ENCODE measurements at places on chromosomes 5 and 9.
A peak's percentile ranks its signal among the peaks of the same experiment; 100 is the strongest.

- no peak for DNase-seq
Observed at GRCh38 chr5:62326702-62327101, 20.7 kb downstream of the KIF2A start.

DNA sequence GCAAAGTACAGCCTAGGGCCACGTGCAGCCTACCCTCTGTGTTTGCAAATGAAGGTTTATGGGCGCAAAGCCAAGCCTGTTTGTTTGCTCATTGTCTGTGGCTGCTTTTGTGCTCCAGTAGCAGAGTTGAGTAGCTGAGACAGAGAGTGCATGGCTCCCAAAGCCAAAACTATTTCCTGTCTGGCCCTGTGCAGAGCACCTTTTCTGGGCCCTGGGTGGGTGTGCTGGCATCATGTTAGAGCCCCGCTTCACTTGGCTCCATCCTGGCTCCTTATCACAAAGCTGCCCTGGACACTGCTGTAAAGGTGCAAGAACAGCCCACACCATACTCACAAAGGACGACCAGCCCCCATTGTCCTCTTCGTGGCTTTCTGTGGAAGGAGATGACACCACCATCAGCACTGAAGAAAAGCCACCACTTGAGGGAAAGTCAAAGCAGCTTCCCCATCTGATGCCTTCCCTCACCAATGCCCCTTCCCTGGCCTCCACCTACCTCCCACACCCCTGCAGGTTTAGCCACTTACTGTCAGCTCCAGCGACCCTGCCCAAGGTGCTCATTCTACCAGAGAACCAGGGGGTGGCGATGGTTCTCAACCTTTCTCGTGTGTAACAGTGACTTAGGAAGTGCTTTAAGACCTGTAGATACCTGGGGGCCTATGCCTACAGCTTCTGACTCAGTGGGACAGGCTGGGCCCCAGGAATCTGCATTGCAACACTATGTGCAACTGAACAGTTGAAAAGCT is 23.4 kb downstream of the LCP2 start:
- no peak for DNase-seq

GRCh38 chr9:128999581-129000206 is 28.4 kb downstream of the SH3GLB2 start:
- no peak for DNase-seq

- no peak for DNase-seq
Observed at GRCh38 chr9:99027443-99027842, 77.5 kb upstream of the TGFBR1 start.

GRCh38 chr5:149452007-149452664 is 73.0 kb upstream of the IL17B start:
- DNase-seq = no peak

- DNase-seq = no peak
Observed at GRCh38 chr9:122164286-122164685, 4.6 kb downstream of the MORN5 start.

DNA sequence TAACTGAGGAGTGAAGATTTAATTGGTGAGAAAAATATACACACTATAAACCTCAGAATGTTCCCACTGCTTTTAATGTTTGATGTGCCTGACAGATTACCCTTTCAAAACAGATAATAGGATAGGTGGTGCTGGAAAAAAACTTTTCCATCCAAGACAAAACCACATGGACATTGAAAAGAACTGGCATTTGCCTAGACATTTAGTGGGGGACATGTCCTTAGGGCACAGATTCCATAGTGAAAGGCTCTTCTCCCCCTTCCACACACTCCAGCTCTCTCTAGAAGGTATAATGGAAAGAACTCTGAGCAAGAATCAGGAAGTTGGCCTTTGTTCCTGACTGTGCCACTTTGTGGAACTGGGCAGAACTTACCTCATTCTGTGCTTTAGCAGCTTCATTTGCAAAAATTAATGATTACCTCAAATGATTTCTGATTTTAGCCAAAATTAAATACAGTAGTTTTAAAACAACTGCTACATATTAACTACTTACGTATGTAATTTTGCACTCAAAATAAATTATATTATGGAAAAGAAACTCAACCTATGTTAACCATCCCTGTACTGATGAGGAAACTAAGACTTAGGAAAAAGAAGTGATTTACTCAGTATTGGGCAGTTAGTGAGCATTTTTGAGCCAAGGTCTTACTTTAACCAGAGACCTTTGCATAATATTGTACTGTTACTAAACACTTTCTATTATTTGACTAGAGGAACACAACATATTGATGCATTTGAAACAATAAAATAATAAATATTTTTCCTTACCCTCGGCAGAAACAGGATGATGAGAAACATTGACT is 43.3 kb downstream of the TMC1 start:
- DNase-seq = no peak

DNA sequence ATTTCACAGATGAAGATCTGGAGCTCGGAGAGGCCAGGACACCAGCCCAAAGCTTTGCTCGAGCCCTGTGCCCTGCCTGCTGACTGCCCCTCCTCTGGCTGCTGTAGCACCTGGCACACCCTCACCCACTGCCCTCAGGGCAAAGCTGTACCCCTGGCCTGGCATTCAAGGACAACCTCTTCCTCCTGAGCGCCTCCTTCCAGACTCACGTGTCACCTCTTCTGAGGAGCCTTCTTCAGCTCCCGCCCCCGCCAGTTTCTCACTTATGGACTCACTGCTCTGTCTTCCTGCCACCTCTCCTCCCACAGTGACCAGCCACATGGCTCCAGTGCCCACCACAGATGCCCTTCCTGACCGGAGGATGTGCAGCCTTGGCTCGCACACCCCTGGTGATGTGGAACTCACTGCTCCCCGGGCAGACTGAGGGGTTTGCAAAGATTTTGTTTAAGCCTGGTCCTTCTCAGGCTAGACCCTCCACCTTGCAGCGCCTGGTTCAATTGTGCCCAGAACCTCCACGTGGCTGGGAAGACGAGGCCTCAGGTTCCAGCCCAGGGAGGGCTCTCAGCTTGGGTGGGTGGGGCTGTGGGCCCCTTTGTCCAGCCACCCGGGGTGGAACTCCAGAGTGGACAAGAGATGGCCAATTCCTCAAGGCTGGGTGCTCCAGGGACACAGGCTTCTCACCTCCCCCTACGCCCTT is 46.6 kb upstream of the PHYKPL start:
- no peak for DNase-seq

DNA sequence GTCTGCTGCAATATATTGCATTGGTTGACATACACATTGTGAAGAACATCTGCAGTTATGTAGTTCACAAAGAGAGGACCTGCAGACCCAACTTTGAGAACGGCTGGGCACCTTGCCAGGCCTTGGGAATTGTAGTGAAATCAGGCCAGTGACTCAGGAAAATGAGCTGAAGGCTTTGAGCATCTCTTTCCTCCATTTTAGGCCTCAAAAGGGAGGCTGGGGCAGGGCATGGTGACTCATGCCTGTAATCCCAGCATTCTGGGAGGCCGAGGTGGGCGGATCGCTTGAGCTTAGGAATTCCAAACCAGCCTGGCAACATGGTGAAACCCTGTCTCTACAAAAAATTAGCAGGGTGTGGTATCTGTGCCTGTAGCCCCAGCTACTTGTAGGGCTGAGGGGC is 1.4 kb upstream of the IPPK start:
- no peak for DNase-seq

GRCh38 chr9:128587453-128587852 is 35.1 kb downstream of the SPTAN1 start:
- DNase-seq = no peak

DNA sequence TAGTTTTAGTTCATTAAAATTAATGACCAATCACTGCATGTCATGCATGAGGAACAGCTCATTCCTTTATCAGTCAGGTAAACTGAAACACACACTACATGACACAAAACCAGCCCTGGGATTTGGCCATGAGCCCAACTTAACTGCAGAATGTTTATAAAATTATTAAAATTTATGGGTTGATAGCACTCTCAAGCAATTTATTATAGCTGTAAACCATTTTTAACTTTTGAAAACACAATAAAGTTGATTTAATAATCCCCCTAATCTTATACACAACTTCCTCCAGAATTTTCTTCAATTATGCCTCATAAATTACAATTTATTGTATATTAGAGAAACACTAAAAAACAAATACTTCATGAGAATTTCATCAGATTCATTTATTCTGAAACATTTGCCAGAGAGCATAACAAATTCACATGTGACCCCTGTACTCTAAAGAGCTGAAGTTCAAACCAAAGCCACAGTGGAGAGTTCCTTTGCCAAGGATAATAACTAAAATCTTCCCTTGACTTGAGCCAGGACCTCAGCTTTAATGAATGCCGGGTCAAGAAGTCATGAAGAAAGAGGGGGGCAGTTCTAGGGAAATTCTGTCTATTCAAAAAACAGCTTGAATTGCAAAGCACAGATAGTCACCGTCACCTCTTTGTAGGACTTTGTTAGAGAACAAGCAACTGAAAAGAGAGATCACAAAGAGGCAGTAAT is 763.7 kb upstream of the GRAMD2B start:
- peak; percentile 28 for DNase-seq

GRCh38 chr5:144468571-144468970 is 297.9 kb downstream of the KCTD16 start:
- no peak for DNase-seq

DNA sequence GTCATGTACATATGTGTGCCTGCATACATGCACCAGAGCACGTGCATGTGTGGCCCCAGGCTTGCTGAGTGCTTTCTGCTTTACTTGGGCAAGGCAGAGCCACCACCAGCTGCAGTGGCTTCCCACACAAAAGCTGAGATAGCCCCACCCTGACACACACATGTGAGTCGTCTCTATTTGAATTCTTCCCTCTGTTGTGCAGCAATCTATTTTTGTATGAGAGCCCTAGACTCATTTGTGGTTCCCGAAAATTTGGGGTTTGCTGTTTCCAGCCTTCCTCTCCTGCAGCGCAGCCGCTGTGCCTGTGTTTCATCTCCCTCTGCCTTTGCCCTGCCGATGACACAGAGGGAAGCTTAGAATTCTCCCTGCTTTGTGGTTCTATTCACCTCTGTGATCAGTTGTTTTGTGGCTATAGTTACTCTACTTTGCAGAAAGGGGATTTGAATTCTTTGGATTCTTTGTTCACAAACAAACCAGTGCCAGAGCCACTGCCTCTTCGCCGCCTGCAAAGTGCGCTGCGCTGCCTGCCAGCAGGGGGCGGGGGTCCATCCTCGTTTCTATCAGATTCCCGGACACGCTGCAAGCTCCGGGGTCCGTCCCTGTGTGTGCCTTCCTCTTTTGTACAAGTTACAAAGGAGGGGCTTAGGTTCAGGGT is 95.8 kb upstream of the DAP start:
- DNase-seq = peak; percentile 44

DNA sequence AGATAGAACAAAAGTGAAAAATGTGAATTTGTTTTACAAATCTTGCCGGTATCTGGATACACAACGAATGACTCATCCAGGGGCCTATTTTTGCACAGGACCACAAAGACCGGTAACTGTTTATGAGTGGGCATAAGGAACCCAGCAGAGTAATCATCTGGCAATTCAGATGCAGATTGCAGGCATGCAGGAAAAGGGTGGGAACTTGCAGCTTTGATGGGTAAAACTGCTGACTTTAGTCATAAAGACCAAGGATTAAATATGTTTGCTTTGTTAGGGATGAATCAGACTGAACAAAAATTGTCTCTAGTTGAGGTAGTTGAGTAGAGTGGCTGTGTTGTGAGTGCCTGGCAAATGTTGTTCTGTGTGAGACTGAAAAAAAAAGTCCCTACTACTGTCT is 309.6 kb upstream of the CCNH start:
- DNase-seq = no peak

GRCh38 chr5:142939884-142940283 is 169.7 kb downstream of the ARHGAP26 start:
- no peak for DNase-seq

GRCh38 chr5:159419576-159419975 is 89.3 kb upstream of the IL12B start:
- DNase-seq = no peak

GRCh38 chr9:137077010-137077747 is at the start of gene UAP1L1:
Gene UAP1L1, plus strand, starts transcription at chr9:137077517. Its CDS starts 16 bp downstream, at chr9:137077533.
- DNase-seq = no peak

DNA sequence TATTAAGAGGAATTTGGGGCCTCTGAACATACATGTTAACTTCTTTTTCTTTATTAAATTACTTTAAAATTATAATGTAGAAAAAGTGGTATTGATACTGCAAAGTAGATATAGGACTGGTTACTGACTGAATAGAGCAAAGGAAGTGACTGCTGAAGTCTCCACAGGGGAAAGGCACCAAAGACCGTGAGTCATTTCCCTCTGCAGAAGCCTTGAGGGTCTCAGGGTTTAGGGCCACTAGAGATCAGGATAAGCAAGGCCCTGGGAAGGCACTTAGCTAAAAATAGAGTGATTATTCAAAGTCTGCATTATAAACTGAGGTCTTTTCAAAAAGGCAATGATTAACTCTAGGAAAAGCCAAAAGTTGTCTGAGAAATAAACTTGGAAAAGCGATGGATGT is 44.7 kb upstream of the ITGA1 start:
- DNase-seq = no peak

- peak; percentile 74 for DNase-seq
Observed at GRCh38 chr5:73892806-73893205, 266.8 kb downstream of the ARHGEF28 start.

- no peak for DNase-seq
Observed at GRCh38 chr9:10701906-10702305, 89.1 kb upstream of the PTPRD start.

GRCh38 chr5:53253421-53253871 is 143.9 kb upstream of the MOCS2 start:
- DNase-seq = peak; percentile 40

GRCh38 chr5:96758621-96759020 is 49.1 kb downstream of the ERAP1 start:
- DNase-seq = no peak

DNA sequence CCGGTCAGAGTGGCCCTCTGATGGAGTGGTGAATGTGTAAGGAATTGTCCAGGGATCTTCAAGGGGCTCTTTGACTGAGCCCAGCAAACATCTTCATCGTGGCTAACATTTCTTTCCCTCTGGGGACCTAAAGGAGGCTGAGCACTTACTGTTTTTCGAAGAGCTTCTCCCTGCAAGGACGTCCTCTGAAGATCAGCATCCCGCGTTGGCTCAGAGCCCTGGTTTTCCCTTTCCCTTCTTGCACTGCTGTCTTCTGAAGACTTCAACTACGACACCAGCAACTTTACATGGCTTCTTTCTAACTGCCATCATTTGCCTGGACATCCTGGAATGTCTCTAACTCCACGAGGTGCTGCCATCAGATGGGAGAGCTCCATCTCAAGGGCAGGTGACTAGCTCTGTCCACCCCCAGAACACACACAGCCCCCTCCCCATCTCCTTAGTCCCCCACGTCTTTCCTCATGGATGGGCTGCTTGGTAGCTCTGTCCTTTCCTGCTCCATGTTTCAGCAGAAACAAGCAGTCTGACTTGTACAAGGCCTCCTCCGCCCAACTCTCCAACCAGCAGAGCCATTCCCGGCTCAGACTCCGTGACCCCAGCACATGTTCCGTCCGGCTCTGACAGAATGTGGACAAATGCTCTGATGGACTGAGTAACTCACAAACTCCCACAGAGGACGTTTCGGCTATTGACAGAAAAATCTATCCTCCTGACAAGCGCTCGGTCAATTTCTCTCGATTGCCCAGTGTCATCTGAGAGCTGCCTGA is 17.1 kb downstream of the SHB start:
- DNase-seq = no peak

GRCh38 chr5:31343946-31344345 is 150.5 kb downstream of the CDH6 start:
- no peak for DNase-seq

All from BJ (cell line).